ENCODE measurements at places on chromosomes 12 and 14. TPM values are rescaled to one million over a fixed set of nuclear protein-coding genes. Genes with fewer than 3 reads are reported as not detected.

Gene OR4K2
- not detected for total RNA-seq

Gene MFAP5
- total RNA-seq, result 14.9 TPM

Gene CLEC6A
- total RNA-seq, result not detected

Gene SERPINA12
- not detected for total RNA-seq

Gene TAS2R19
- 4.5 TPM for total RNA-seq

Gene ZNF140
- 21.0 TPM for total RNA-seq

Gene ADIPOR2
- 24.5 TPM for total RNA-seq

Gene YARS2
- total RNA-seq, result 36.6 TPM

Gene SLC17A8
- not detected for total RNA-seq

Gene DIO2
- total RNA-seq, result 16.1 TPM

Gene LTBP2
- 248 TPM for total RNA-seq

Gene HCAR2
- not detected for total RNA-seq

Gene ALX1
- total RNA-seq, result not detected

Gene SLCO1C1
- total RNA-seq, result not detected

Gene NANOG
- under 0.01 TPM for total RNA-seq
